ENCODE measurements at places on chromosomes 1 and 21. TPM values are rescaled to one million over a fixed set of nuclear protein-coding genes. Genes with fewer than 3 reads are reported as not detected.

GRCh38 chr21:45806042-45806441, 162.5 kb downstream of the PCBP3 start:
- H3K27ac ChIP-seq, result no peak overlapping the region
- H3K27me3 ChIP-seq, result no peaks in the 10 kb centered on the region
- no peak for DNase-seq
- H3K4me3 ChIP-seq, result no peak overlapping the region
- H3K4me1 ChIP-seq, result no peaks in the 10 kb centered on the region

GRCh38 chr1:169287280-169287679, 80.3 kb downstream of the NME7 start:
- DNase-seq, result no peak
- H3K27me3 ChIP-seq, result no peaks in the 10 kb centered on the region
- no peaks in the 10 kb centered on the region for H3K4me1 ChIP-seq
- H3K27ac ChIP-seq, result no peak overlapping the region

Gene DDAH1
- total RNA-seq, result 48.4 TPM

Gene UMODL1
- total RNA-seq, result 0.50 TPM

DNA sequence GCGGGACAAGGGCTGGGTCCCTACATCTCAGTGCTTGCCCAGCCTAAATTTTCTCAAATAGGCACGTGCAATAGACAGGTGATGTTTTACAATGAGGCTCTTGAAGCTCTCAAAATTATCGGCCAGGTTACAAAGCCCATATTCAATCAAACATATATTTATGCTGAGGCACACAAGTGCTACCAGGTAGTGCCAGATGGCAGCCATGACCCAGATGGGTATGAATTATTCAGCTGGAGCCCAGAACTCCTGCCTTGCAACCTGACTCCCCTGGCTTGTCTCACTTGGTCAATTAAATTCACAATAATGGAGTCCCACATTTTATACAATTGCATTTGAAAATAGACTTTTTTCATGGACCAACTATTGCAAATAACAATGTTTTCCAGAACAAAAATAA, 12.3 kb upstream of the ADAM30 start:
- H3K4me1 ChIP-seq, result no peaks in the 10 kb centered on the region
- peaks cover 14% of the 10 kb centered on the region for H3K36me3 ChIP-seq
- DNase-seq, result no peak
- no peaks in the 10 kb centered on the region for H3K27me3 ChIP-seq
- H3K27ac ChIP-seq, result no peak overlapping the region

- H3K27ac ChIP-seq, result no peak overlapping the region
- no peak for DNase-seq
- H3K27me3 ChIP-seq, result no peaks in the 10 kb centered on the region
- no peaks in the 10 kb centered on the region for H3K36me3 ChIP-seq
- H3K4me3 ChIP-seq, result no peak overlapping the region
Measured at GRCh38 chr1:116201911-116202310, 90.7 kb downstream of the MAB21L3 start.

- H3K4me1 ChIP-seq, result no peaks in the 10 kb centered on the region
- no peak for DNase-seq
- no peaks in the 10 kb centered on the region for H3K36me3 ChIP-seq
- no peak overlapping the region for H3K4me3 ChIP-seq
Measured at GRCh38 chr1:4711416-4712275, 57.2 kb downstream of the AJAP1 start.

Gene KLHL20
- 24.9 TPM for total RNA-seq

DNA sequence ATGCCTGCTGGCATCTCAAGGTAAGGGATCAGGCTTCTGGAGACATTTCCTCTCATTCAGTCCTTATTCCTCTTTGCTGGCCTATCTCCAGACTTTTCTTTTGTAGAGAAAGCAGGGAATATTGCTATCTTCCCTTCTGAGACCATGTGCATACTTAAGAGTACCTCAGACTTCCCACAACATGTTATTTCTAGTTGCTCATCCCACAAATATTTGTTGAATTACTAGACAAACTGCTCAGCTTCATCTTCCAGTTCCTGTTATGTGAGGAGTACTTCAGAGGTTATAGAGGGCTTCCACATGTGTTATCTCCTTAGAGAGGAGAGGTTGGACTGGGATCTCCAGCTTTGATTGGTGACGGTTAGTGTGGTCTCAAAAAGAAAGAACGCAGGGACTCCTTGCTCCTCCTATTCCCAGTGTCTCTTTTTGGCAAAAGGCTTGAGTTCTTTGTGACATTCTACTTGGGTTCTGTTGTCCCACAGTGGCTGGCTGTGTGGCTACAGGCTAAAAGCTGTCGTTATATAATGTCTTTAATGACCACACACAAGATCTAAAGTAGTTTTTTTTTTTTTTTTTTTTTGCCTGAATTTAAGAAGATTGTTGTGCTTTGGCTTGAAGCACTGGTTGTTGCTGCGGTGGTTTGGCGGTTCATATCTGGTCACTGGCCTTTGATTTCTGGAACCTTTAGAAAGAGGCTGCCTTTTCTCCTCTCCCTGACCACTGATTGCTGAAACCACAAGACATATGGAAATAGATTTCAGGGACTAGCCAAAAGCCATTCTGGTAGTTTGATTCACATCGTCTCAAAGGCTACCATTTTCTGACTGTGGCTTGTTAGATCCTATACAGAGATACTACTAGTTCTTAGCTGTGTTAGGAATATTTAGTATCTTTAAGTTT, 78.7 kb downstream of the FGGY start:
- no peak for DNase-seq
- H3K27ac ChIP-seq, result no peak overlapping the region
- H3K27me3 ChIP-seq, result no peaks in the 10 kb centered on the region

DNA sequence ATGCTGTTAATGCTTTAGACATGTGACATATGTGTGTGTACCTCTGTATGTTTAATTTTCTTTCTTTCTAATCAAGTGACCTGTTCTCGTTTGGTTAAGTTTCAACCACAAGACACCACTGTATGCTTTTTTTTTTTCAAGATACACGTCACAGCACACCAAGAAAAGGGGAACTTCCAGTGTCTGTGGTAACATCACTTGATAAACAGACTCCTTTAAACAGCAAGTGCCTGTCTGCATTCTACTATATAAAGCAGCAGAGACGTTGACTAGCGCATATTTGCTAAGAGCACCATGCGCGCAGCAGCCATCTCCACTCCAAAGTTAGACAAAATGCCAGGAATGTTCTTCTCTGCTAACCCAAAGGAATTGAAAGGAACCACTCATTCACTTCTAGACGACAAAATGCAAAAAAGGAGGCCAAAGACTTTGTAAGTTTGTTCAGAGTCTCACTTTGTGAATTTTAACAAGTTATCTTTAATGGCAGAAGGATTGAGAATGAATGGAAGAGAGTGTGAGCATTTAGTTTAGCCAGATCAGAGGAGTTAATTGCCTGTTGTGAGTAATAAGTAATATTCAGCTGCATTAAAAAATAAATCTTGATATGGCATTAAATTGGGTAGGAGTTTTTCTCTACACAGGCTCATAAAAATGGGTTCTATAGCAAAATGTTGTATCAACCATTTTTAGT, at the start of gene RGS1:
RGS1 (plus strand) TSS at position 275 of the 691 bp plus-strand sequence; CDS start at position 295, 20 bp downstream.
- peak; percentile 53 for DNase-seq
- peak within 1 kb of the TSS; percentile 28 for H3K4me3 ChIP-seq
- H3K4me1 ChIP-seq, result peaks cover 11% of the 10 kb centered on the region

- DNase-seq, result no peak
- H3K4me3 ChIP-seq, result no peak overlapping the region
- no peaks in the 10 kb centered on the region for H3K4me1 ChIP-seq
- H3K27ac ChIP-seq, result no peak overlapping the region
- no peaks in the 10 kb centered on the region for H3K27me3 ChIP-seq
Measured at GRCh38 chr1:78471890-78472620, 18.7 kb upstream of the PTGFR start.

- H3K27me3 ChIP-seq, result peaks cover 3% of the 10 kb centered on the region
- H3K4me1 ChIP-seq, result no peaks in the 10 kb centered on the region
- no peak overlapping the region for H3K27ac ChIP-seq
- H3K4me3 ChIP-seq, result no peak overlapping the region
Measured at GRCh38 chr1:181674617-181675016, 191.3 kb downstream of the CACNA1E start.

Gene PRKAA2
- total RNA-seq, result 1.9 TPM

GRCh38 chr1:182111496-182111895, 50.0 kb upstream of the ZNF648 start:
- DNase-seq, result no peak
- H3K36me3 ChIP-seq, result no peaks in the 10 kb centered on the region
- no peak overlapping the region for H3K4me3 ChIP-seq
- no peaks in the 10 kb centered on the region for H3K4me1 ChIP-seq
- H3K27ac ChIP-seq, result no peak overlapping the region

Gene AVPR1B
- total RNA-seq, result not detected

Gene IL12RB2
- total RNA-seq, result 1.3 TPM

GRCh38 chr1:61472876-61473275, 252.1 kb downstream of the TM2D1 start:
- H3K27ac ChIP-seq, result no peak overlapping the region
- H3K27me3 ChIP-seq, result no peaks in the 10 kb centered on the region
- no peak for DNase-seq
- no peak overlapping the region for H3K4me3 ChIP-seq

Gene KIF17
- total RNA-seq, result 8.4 TPM

- no peak for DNase-seq
- H3K36me3 ChIP-seq, result no peaks in the 10 kb centered on the region
- H3K27me3 ChIP-seq, result no peaks in the 10 kb centered on the region
- H3K4me1 ChIP-seq, result peaks cover 10% of the 10 kb centered on the region
- no peak overlapping the region for H3K27ac ChIP-seq
Measured at GRCh38 chr1:94725566-94725965, 94.6 kb upstream of the SLC44A3 start.

Gene AJAP1
- 0.77 TPM for total RNA-seq

DNA sequence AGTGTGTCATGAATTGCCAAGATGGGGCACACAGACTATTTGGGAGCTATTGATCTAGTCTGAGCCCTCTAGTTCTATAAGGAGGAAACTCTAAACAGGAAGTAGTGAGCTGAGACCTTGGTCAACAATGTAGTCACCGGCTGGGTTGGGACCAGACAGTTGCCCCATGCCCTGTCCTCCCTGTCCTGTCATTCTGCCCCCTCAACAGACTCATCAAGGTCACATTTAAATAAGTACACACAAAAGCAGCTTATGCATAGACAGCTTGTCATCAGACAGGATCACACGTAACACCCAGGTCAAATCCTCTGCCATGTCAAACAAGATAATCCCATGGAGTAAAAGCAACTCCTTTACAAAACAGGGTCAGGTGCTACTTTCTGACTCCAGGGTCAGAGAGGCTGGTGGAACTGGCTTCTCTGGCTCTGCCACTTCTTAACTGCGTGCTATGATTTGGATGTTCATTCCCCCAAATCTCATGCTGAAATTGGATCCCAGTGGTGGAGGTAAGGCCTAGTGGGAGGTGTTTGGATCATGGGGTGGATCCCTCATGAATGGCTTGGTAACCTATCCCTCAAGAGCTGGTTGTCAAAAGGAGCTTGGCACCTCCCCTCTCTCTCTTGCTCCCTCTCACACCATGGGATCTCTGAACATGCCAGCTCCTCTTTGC, 128.9 kb downstream of the HIVEP3 start:
- H3K4me1 ChIP-seq, result no peaks in the 10 kb centered on the region
- DNase-seq, result no peak
- no peaks in the 10 kb centered on the region for H3K36me3 ChIP-seq

Gene PDZK1IP1
- 22.6 TPM for total RNA-seq

Gene CFHR3
- 0.24 TPM for total RNA-seq

- H3K4me3 ChIP-seq, result peak overlapping the region; percentile 5
- H3K36me3 ChIP-seq, result no peaks in the 10 kb centered on the region
- no peaks in the 10 kb centered on the region for H3K27me3 ChIP-seq
- DNase-seq, result no peak
- H3K4me1 ChIP-seq, result no peaks in the 10 kb centered on the region
- no peak overlapping the region for H3K27ac ChIP-seq
Measured at GRCh38 chr21:38743772-38744529, 61.8 kb upstream of the ETS2 start.

Gene PRUNE1
- 21.4 TPM for total RNA-seq

GRCh38 chr1:54421101-54421504, 14.9 kb upstream of the SSBP3 start:
- no peaks in the 10 kb centered on the region for H3K4me1 ChIP-seq
- H3K27me3 ChIP-seq, result no peaks in the 10 kb centered on the region
- DNase-seq, result no peak
- H3K4me3 ChIP-seq, result no peak overlapping the region

GRCh38 chr1:205458777-205459566, 3.1 kb upstream of the BLACAT1 start:
- no peaks in the 10 kb centered on the region for H3K36me3 ChIP-seq
- DNase-seq, result no peak
- no peak overlapping the region for H3K4me3 ChIP-seq
- H3K4me1 ChIP-seq, result peaks cover 23% of the 10 kb centered on the region
- H3K27ac ChIP-seq, result no peak overlapping the region
- H3K27me3 ChIP-seq, result peaks cover 68% of the 10 kb centered on the region

DNA sequence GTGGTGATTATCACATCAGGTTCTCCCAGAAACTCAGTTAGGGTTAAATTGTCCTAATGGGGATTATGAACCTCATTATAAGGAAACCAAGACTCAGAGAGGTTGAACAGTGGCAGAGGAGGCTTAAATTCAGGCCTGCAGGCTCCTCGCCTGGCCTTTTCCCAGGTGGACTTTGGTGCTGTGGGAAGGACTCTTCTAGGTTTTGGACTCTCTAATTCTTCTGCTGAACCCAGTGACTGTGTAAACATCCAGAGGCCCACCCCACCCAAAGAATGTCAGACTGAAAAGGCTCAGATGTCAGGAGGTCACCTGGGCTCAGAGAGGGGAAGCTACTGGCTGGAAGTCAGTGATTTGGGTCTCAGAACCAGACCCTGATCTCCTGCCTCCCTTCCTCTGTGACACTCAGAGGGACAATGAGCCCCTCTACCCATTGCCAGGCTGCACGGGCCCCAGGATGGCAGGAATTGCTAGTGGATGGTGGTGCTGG, 2.5 kb downstream of the ZNF362 start:
- no peak overlapping the region for H3K4me3 ChIP-seq
- H3K36me3 ChIP-seq, result peaks cover 7% of the 10 kb centered on the region
- H3K27ac ChIP-seq, result no peak overlapping the region
- no peaks in the 10 kb centered on the region for H3K27me3 ChIP-seq
- no peak for DNase-seq

GRCh38 chr1:168081373-168082007, 55.2 kb downstream of the GPR161 start:
- H3K27me3 ChIP-seq, result no peaks in the 10 kb centered on the region
- H3K4me1 ChIP-seq, result peaks cover 22% of the 10 kb centered on the region
- peak overlapping the region; percentile 1 for H3K27ac ChIP-seq
- H3K4me3 ChIP-seq, result no peak overlapping the region
- no peak for DNase-seq

- peaks cover 11% of the 10 kb centered on the region for H3K36me3 ChIP-seq
- peak overlapping the region; percentile 78 for H3K4me3 ChIP-seq
- no peak for DNase-seq
- no peaks in the 10 kb centered on the region for H3K27me3 ChIP-seq
- peak overlapping the region; percentile 83 for H3K27ac ChIP-seq
- H3K4me1 ChIP-seq, result peaks cover 46% of the 10 kb centered on the region
Measured at GRCh38 chr1:153921803-153922075, 1.0 kb downstream of the GATAD2B start.

Gene CD46
- total RNA-seq, result 302 TPM

Gene TRIM67
- not detected for total RNA-seq

Gene RBM34
- 57.3 TPM for total RNA-seq

- peak overlapping the region; percentile 74 for H3K27ac ChIP-seq
Measured at GRCh38 chr1:59057211-59057694, 239.6 kb upstream of the FGGY start.
